ENCODE measurements at places on chromosomes 7 and 10.

- DNase-seq: no peak
Measured at GRCh38 chr7:111654343-111654742, 92.1 kb upstream of the IMMP2L start.

- no peak for DNase-seq
Measured at GRCh38 chr10:22625516-22626290, 88.7 kb downstream of the PIP4K2A start.

DNA sequence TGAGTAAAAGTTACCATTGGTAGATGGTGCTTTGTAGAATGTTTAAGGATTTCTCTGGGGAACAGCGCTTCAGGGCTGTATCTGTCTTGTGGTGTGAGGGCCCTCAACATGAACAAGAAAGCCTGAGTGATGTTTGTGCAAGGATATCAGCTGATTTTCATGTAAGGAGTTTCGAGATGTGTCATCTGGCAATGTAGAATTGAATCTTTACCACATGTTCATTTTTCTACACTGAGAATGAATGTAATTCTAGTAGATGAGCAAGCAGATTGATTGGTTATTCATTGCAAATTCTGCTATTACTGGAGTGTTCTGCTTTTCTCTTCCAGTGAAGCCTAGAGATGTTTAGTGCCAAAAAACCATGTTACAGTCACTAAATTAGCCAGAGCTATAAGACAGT is 87.7 kb downstream of the ST7 start:
- peak; percentile 63 for DNase-seq

DNA sequence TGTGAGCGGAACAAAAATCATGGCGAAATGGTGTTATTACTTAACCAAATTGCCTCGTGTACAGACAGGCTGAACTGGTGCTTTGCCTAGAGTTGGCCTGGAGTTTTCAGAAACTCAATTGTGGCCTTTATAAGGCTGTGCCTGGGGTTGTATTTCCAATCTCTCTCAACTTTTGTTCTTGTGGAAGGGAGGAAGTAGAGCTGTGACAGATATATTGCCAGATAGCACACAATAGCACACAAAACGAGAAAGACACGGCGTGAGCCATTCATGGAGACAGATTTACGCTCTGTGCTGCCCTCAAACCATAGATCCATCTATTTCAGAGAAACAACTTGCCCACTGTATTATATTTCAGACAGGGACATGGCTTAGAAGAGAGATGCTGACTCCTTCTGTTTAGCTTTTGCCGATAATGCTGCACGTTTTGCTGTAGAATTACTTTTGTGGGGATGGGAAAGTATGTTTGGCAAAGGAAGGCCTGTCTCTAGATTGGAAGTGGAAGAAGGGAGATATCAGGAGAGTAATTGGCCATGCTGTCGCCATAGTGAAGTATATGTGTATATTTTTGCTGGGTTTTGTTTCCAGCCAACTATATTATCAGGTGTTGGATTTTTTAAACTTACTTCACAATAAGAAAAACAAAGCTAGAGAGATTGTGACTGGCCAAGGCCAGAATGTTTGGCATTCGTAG is 80.4 kb downstream of the AUTS2 start:
- no peak for DNase-seq

GRCh38 chr10:20771051-20771450 is 126.1 kb downstream of the NEBL start:
- DNase-seq: no peak

DNA sequence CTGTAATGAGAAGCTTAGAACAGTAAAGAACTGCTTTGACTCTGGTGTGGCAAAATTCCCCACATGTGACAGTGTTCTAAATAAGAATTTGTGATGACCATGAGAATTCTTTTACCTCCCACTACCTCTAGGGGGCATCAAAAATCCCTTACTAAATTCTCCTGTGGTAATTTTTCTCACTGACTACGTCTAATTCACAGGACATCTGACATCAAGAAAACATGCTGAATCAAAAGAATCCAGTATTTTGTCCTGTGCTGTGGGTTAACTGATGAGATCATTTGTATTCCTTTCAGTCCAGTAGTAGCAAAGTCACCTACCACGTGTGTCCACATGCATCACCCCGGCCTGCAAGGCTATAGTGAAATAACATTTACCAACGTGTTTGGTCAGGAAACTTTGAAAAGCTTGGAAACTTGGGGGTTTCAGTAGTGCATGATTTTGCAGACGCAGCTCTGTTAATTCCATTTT is 103.8 kb downstream of the ATE1 start:
- DNase-seq: no peak

DNA sequence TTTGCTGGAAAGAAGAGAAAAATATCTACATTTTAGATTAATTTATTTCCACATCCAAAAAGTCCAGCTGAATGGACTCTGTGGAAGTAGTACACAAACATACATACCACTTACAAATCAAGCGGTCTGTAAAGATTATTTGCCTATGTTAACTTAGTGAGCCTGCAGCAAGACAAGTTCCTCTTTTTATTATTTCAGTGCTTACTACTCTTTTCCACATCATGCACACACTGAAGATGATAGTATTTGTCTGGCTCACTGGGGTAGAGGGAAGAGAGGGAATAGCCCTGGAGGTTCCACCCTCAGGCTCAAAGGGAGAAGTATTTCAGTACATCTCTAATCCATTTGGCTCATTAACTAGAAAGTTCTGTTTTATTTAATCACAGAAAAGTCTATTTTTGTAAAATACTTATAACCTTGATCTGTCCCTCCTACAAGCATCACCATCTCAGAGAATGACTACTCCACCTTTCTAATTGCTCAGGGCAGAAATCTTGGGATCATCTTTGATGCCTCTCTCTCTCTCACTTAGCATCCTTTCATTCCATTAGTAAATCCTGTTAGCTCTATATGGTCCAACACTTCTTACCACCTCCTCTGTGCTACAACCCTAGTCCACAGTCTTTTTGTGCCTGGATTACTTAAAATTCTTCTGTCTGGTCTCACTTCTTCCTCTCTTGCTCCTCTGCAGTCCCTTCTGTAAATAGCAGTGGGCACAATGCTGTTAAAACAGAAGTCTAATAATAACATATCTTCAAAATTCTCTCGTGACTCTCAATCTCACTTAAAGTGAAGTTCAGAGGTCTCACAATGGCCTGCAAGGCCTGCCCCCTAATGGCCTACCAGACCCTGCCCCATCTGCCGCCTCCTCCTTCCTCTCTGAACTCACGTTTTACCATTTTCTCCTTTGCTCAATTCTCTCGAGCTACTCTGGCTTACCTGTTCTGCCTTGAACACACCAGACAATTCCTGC is 64.3 kb upstream of the CCDC6 start:
- DNase-seq: no peak

DNA sequence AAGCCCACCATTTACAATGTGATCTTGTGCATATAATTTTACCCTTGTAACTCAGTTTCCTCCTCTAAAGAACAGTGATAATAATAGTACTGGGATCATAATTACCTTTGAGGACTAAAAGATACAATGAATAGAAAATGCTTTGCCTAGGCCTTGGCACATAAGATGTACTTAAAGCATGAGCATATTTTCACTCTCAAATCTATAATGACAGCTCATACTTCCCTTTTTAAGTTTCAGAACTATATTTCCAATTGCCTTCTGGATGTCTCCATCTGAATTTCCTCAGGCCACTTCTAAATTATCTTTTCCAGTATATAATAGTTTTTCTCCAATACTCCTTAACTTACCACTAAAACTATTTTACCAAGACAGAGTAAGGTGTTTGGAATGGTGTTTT is 13.3 kb upstream of the ITGB8 start:
- DNase-seq: no peak

GRCh38 chr10:50526185-50526584 is 97.6 kb downstream of the SGMS1 start:
- DNase-seq: no peak

GRCh38 chr7:25923741-25924460 is 228.1 kb upstream of the NFE2L3 start:
- DNase-seq: no peak

GRCh38 chr7:123498601-123499000 is 35.8 kb downstream of the IQUB start:
- DNase-seq: no peak
